ENCODE measurements at places on chromosomes 11 and 22.
A peak's percentile ranks its signal among the peaks of the same experiment; 100 is the strongest.

DNA sequence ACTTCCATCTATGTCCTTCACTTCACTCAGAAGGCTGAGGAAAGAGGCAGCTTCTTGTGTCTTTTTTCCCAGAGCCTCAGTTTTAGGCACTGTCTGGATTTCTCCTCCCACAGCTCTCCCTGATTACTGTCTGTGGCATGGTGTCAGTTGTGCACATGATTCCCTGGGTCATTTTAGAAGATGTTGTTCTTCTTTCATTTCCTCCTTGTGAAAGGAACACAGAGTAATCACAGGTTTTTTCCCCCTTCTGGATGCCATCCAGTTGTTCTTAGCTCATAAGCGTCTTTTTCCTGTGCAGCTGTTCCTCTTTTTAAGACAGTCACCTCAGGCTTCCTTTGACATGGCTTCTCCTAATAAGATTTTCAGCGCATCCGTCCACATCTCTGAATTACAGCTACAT is 212.2 kb downstream of the FAM181B start:
- no peak for DNase-seq

DNA sequence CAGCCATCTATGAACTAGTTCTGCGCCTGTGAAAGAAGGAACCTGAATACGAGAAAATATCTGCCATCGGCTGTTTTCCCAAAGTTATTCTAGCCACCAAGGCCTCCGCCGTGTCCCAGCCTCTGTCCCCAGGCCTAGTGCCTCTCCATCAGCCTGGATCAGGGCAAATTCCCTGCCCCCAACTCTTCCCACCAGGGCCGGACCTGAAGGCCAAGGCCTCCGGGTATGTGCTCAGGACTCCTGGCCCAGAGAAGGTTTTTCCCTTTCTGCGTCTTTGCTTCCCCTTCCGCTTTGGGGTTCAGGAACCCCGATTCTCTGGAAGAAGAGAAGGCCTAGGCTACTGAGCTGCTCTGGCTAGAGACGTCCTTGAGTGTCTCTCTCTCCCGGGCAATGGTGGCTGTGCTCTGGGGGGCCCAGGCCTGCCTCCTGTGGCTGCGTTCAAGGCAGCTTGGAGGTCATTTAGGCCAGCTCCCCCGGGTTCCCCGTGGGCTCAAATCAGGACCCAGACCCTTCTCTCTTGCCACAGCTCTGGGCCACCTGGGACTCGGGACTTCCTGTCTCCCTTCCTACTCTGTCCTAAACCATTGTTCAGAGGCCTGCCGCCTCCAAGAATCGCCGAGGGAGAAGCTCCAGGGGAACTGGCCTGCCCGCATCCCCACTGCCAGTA is 1.6 kb downstream of the ALX4 start:
- DNase-seq, result no peak

DNA sequence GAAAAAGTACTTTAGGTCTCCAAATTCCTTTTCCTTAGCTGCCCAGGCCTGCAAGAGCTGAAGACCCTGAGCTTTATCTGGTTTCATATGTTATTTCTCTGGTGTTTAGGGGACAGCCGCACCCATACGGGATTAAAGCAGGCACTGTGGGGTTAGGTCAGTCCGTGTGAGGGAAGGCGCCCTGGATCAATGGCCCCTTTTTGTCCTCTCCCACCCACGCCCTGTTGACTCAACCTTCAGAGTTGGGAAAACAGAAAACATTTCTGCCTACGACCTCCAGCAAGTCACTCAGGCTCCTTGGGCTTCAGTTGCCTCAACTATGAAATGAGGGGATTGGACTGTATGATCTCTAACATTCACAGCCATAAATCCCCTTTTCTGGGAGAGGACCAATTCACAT is 55.2 kb upstream of the BARX2 start:
- DNase-seq, result no peak

DNA sequence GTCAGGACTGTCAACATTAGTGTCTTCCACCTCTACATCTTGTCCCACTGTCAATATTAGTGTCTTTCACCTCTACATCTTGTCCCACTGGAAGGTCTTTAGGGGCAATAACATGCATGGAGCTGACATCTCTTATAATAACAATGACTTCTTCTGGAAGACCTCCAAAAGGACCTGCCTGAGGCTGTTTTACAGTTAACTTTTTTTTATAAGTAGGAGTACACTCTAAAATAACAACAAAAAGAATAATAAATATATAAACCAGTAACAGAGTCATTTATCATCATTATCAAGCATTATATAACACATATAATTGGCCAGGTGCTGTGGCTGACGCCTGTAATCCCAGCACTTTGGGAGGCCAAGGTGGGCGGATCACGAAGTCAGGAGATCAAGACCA is 57.5 kb downstream of the PAK1 start:
- DNase-seq, result no peak

DNA sequence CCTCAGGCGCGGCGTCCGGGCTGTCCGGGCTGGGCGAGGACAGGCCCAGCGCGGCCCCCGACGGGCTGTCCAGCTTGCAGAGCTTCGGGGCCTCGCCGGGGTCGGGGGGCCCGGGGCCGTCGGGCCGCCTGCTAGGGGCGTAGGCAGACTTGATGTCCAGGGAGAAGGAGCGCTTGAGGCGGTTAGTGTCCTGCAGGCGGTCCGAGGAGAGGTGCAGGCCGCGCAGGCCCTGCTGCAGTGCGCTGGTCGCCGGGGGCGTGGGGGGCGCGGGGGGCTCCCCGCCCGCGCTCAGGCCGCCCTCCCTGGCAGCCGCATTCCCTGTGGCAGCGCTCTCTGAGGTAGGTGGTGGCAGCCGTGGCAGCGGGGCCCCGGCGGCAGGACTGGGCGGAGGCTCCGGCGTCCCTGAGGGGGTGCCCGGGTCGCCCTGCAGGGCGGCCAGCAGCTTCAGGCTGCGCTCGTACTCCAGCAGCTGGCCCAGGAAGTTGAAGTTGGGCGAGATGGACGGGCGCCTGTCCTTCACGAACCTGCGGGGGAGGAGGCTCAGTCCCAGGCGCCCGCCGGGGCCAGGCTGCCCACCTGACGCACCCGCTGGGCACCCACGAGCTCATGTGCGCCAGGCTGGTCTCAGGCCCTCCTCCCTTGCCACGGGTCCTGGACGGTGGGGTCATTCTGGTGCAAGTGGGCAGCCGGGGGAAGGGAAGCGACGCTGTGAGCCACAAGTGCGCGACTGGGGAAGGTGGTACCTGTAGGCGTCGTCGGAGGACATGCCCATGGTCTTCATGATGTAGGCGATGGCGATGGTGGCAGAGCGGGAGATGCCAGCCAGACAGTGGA is 14.8 kb downstream of the DUSP8 start:
- DNase-seq, result no peak

GRCh38 chr11:81825346-81825745 is 908.3 kb downstream of the FAM181B start:
- no peak for DNase-seq

GRCh38 chr22:49093192-49093880 is 734.3 kb downstream of the BRD1 start:
- no peak for DNase-seq

DNA sequence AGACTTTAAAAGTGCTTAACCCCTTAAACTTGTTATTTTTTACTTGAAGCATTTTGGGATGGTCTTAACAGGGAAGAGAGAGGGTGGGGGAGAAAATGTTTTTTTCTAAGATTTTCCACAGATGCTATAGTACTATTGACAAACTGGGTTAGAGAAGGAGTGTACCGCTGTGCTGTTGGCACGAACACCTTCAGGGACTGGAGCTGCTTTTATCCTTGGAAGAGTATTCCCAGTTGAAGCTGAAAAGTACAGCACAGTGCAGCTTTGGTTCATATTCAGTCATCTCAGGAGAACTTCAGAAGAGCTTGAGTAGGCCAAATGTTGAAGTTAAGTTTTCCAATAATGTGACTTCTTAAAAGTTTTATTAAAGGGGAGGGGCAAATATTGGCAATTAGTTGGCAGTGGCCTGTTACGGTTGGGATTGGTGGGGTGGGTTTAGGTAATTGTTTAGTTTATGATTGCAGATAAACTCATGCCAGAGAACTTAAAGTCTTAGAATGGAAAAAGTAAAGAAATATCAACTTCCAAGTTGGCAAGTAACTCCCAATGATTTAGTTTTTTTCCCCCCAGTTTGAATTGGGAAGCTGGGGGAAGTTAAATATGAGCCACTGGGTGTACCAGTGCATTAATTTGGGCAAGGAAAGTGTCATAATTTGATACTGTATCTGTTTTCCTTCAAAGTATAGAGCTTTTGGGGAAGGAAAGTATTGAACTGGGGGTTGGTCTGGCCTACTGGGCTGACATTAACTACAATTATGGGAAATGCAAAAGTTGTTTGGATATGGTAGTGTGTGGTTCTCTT is 2.8 kb downstream of the MALAT1 start:
- DNase-seq, result no peak

DNA sequence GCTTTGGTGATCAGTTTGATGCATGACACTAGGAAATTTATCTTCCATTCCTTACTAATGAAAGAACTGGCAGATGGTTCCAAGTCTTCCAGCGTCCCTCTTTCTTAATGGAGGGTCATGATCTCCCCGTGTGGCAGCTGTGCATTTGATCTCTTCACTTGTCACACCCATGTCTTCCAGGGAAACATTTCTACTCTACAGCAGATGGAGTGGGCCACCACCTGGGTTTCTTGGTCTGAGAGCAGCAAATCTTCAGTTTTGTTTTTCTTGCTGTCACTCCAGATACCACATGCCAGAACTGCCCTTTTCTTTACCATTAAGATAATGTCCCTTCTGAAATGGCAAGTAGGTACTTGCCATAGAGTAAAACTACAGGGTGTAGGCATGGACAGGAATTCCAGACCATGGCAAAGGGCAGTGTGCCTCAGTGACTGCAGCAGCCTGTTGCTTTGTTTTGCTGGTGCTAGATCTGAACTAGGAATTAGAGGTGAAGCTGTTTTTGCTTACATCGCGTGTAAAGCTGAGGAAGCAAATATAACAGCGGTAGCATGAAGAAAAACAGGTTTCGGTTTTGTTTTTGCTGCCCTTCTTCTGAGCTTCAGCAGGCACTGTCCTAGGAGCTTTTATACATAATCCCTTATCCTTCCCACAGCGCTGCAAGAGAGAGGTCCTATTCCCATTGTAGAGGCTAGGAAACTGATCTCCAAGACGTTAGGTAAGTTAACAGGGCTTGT is 20.7 kb upstream of the C11orf96 start:
- DNase-seq, result no peak

GRCh38 chr22:43993072-43993760 is 30.9 kb upstream of the PARVB start:
- peak; percentile 64 for DNase-seq

DNA sequence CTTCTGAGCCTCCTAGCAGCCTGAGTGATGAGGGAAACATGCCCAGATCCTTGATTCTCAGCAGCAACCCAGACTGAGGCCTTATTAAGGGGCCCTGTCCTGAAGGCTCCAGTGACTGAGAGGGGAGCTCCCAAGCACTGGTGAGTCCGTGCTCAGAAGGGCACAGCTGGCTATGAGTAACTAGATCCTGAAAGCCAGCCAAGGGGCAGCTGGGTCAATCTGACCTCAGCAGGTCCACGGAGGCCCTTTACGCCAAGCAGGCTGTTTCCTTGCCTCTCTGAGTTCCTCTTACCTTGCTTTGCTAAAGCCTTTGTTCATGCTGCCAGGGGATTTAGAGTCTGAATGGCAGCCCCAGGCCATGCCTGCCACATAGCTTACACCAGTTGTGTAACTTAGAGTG is 19.3 kb upstream of the MIEF1 start:
- no peak for DNase-seq

DNA sequence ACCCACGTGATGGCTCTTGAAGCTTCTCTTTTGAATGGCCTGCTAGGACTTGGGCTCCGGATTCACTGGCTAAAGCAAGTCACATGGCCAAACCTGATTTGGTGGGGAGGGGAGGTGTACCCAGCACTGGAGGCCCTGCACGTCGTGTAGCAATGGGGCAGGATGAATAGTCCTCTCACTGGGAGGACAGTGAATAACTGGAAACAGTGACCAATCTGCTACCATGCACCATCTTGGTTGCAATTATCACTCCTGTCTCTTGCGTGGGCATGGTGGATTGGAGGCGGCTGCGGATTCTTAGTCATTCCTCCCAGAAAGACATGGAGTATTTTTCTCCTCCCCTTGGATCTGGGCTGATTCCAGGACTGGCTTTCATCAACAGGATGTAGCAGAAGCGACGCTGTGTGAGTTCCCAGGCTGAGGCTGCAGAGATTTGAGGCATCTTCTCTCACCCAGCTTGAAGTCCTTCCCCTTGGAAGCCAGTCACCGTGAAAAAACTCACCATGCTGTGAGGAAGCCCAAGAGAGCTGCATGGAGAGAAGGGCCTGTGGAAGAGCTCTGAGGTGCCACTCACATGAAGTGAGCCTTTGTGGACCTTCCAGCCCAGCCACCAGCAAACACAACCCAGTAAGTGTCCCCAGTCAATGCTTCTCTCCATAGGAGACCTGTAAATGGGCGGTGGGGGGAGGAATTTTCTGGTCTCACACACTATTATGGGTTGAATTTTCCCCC is 70.4 kb downstream of the IGLL1 start:
- DNase-seq, result no peak

DNA sequence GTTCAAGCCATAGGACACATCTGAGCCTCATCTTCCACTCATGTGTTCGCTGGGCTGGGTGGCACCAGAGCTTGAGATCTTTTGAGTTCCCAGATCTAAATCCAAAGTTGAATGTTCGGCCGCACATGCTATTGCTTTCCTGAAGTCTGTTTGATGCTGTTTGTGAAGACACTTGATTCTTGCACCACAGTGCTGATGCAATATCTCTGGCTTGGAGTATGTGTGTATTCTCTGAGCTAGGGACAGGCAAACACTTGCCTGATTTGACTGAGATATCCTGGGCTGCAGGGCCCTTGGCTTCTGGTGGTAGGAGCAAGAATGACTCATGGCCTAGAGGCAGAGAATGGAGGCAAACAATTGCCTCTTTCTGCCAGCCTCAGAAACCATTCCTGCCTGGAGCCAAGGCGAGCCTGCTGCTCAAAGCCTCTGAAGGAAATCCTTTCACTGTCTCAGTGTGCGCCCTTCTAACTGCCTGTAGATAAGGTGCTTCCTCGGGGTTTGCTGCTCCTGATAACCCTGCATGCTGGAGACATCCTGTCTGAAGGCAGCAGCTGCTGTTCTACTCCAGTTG is 73.0 kb downstream of the CYB5R2 start:
- no peak for DNase-seq

GRCh38 chr11:34204396-34205279 is 99.2 kb downstream of the NAT10 start:
- no peak for DNase-seq

GRCh38 chr11:75553889-75554257 is 8.2 kb upstream of the SERPINH1 start:
- DNase-seq, result no peak

DNA sequence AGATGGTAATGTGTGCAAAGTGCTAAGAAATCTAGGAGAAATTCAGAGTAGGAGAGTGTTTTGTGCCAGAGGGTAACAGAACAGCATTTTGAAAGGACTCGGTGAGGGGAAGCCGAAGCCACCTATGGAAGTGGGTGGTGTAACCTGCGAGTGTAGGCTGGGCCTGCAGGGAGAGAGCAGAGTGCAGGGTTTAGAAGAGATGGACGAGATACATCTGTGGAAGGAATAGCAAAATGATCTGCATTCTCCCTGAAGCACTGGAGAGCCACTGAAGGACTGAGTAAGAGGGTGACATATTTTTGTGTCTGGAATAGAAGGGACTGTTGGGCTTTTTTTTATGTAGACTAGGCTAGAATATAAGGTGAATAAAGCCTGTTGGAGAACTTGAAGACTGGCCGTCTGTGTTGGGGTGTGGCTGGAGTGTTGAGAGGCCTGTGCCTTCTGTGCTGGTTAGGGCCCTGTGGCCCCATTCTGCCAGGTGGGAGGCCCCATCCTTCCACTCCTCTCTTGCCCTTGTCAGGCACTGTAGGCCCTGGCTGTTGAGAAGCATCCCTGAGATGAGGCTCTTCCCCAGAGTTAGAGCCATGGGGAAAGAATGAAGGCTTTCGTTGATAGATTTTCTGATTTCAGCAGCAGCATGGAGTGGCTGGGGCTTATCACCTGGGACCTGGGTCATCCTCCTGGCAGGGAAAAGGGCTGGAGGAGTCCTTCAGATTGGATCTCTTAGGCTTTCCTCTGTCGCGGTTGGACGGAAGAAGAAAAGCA is 102.2 kb downstream of the ZBTB16 start:
- no peak for DNase-seq
